ENCODE measurements at places on chromosomes 3 and 15.

DNA sequence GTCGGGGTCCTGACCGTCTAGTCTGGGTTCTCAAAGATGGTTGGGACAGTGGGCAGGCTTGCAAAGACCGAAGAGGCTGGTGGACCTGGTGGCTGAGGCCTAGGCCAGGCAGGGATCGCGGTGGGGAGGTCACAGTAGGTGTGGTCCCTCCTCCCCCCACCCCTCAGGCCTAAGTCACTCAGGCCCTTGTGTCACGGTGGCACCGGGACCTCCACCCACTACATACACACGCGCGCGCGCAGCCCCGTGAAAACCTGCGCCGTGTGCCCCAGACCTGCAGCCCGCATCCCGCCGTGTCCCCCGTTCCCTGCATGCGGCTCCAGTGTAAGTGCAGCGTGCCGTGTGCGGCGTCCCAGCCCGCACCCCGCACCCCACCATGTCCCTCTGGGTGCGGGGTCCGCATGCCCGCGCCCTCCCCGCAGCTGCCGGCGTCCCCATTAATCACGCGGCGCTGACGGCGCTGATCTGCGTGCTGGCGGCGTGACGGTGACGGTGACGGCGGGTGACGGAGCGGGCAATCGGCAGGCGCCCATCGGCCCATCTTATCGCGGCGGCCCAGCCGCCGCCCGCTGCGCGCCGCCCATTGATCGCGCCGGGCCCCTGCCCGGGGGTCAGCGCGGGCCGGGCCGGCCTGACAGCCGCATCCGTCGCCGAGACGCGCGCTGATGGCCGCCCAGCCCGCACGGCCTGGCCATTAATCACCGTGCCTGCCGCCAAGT lies 24.4 kb downstream of the SEC61A1 start:
- DNase-seq, result no peak

GRCh38 chr3:61182662-61183061 lies 68.6 kb downstream of the FHIT start:
- DNase-seq, result no peak

- DNase-seq, result no peak
Observed at GRCh38 chr3:57234613-57235575, 7.4 kb downstream of the APPL1 start.

DNA sequence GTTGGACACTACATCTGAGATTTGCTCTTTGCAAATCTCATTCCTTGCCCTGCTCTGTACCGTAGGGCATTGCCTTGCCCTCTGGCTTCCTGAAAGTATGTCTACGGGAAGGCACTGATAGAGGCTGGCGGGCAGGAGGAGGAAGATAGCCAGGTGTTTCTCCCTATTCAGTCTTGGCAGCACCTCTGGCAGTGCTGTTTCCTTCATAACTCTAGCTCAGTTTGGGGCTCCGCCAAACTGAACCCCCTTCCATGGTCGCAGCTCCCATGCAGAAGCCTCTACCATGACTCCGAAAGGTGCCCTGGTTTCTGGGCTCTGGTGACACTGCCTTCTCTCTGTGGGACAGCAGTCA lies 122.3 kb upstream of the PRR20G start:
- DNase-seq, result no peak

- no peak for DNase-seq
Observed at GRCh38 chr3:133296981-133297380, 102.9 kb upstream of the BFSP2 start.
